ENCODE measurements at places on chromosomes 3 and 15.

DNA sequence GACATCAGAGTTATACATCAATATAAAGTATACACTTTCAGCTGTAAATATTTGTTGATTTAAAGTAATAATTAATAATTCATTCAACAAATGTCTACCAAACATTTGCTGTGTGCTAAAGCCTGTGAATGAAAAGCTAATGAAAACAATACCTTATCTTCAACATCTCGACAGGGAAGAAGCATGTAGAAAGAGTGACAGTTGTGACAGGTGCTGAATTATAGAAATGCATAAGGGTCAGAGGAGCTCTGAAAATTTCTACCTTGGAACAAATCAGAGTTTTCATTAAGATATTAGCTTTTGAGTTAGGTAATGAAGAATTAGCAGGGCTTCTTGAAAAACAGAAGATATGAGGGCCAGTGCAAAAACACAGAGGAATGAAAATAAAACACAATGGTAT, 739.2 kb downstream of the VGLL3 start:
- no peak for DNase-seq

DNA sequence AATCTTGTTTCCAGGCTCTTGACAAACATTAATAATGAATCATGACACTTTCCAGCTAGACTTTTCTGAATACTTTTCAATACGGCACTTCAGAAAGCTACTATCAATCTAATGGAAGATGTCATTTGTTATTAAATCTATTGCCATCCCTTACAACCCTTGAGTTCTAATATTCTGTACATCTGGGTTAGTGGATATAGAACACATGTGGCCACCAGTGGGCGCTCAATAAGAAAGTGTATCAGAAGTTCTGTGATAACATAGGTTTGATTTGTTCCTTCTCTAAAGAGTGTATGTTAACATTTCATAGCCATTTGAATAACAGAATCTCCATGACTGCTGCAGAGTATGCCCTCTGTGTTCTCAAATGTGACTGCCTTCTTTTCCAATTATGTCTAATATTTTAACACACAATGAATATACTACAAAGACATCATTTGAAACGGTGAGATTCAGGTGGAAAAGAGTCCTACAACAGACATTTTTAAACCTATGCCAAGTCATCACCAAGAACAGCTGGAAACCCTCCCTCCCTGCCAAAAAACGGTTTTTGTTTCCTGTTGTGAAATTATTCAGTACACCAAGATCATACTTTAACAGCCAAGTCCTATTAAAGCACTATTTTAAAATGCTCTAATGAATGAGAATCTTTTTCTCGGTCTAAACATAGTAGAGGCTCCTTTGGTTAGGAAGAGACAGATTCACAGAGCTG, 22.2 kb downstream of the ALDH1A2 start:
- DNase-seq = peak; percentile 53

GRCh38 chr15:65399997-65400396, 22.2 kb upstream of the IGDCC3 start:
- no peak for DNase-seq

- no peak for DNase-seq
Observed at GRCh38 chr3:113834983-113835382, 3.6 kb upstream of the GRAMD1C start.

GRCh38 chr3:126441256-126441880, 34.3 kb downstream of the ZXDC start:
- DNase-seq = no peak

DNA sequence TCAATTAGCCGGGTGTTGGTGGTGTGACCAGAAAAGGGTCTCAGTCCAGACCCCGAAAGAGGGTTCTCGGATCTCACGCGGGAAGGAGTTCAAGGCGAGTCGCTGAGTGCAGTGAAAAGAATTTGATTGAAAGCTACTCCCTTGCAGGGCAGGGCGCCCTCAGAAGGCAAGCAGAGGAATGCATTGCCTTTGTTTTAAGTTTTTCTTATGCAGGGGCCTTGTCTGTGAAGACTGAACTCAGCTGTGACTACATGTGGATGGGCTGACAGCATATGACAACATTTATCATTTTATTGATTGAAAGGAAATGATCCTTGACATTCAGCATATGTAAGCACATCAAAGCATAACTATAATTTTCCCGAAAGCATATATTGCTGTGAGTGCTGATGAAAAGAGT, 11.8 kb downstream of the CPN2 start:
- no peak for DNase-seq

DNA sequence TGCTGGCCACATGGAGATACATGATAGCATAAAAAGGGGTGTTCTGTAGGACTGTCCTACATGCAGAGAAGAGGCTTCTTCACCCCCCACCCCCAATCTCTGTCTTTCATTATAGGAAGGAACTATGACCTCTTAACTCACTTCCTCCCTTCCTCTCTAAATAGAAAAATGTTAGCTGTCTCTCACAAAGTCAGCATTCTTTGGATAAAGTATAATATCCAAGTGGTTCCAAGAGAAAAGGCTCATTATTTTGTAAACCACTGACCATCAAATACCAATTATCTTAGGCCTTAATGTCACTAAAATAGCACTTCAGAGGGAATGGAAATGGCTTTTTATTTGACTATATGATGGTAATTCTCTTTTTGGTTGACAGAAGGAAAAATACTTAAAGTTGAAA, 95.3 kb upstream of the SLC2A2 start:
- DNase-seq = no peak

GRCh38 chr3:190566043-190566933, 52.4 kb downstream of the IL1RAP start:
- peak; percentile 78 for DNase-seq

- no peak for DNase-seq
Observed at GRCh38 chr3:54964081-54964480, 36.2 kb upstream of the LRTM1 start.

DNA sequence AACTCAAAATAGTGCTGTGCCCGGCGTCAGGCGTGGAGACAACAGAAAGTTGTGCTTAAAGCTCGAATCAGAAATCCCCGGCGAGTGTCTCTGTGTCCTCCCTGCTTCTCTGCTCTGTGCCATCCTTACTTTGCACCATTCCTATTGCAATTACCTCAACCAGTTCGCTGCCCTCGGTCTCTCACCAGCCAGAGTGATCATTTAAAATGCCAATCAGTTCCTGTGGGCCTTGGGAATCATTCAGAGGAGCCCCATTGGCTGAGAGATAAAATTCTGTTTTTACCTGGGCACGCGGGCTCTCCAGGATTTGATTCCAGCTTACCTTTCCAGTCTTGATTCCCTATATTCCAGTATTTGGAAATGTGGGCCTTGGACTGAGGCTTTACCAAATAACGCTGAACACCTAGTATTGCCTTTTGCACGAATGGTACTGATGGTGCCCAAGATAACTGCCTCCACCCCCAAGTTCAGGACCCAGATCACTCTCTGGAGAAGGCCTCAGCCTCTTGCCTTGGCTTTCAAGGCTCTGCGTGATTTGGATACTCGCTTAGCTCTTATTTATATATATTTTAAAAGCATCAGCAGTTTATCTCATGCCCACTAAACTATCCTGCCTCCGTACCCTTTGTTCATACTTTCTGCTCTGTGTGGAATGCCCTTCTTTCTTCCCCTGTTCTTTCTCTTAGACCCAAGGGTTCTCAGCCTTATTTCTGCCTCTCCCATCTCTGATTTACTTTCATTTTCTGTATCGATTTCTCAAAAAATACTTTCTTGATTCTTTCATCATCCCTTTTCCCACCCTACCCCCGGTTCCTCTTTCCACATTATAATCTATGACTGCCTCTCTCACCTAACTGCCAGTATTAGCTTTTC, 863 bp downstream of the PSMA4 start:
- DNase-seq = peak; percentile 12

Measured in stimulated activated CD4-positive, alpha-beta T cell treated with anti-CD3 and anti-CD28 coated beads, Interleukin-2, amount 100 ng/mL, for 24 hours (primary cell).